Fibroblast of gingiva (primary cell): ENCODE measurements at places on chromosomes 6 and 20.

- DNase-seq: peak; percentile 39
Measured at GRCh38 chr6:5085648-5086293, 630 bp downstream of the PPP1R3G start.

GRCh38 chr6:111642463-111643158, 36.9 kb upstream of the TRAF3IP2 start:
- peak; percentile 71 for DNase-seq

- DNase-seq: no peak
Measured at GRCh38 chr6:94041945-94042709, 622.8 kb upstream of the EPHA7 start.

- DNase-seq: peak; percentile 24
Measured at GRCh38 chr6:93792746-93793145, 373.4 kb upstream of the EPHA7 start.

GRCh38 chr6:76230711-76231110, 158.2 kb upstream of the IMPG1 start:
- DNase-seq: no peak

- peak; percentile 42 for DNase-seq
Measured at GRCh38 chr6:150403458-150404246, 34.8 kb downstream of the IYD start.

- DNase-seq: no peak
Measured at GRCh38 chr6:18978337-18979128, 591.4 kb downstream of the RNF144B start.

GRCh38 chr6:95204178-95204577, 373.2 kb upstream of the MANEA start:
- DNase-seq: no peak

GRCh38 chr20:51535674-51536073, 6.8 kb downstream of the NFATC2 start:
- DNase-seq: no peak

GRCh38 chr6:32415521-32416019, 8.6 kb upstream of the BTNL2 start:
- peak; percentile 52 for DNase-seq

DNA sequence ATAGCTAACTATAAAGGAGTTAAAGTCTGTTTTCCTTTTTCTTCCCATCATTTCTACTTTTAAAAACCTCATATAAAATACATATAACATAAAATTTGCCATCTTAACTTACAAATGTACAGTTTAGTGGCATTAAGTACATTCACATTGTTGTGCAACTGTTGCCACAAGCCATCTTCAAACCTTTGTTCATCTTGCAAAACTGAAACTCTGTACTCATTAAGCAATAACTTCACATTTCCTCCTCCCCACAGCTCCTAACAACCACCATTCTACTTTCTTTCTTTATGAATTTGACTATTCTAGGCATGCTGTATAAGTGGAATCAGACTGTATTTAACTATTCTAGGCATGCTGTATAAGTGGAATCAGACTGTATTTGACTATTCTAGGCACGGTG, 4.5 kb downstream of the CCDC170 start:
- DNase-seq: peak; percentile 55

DNA sequence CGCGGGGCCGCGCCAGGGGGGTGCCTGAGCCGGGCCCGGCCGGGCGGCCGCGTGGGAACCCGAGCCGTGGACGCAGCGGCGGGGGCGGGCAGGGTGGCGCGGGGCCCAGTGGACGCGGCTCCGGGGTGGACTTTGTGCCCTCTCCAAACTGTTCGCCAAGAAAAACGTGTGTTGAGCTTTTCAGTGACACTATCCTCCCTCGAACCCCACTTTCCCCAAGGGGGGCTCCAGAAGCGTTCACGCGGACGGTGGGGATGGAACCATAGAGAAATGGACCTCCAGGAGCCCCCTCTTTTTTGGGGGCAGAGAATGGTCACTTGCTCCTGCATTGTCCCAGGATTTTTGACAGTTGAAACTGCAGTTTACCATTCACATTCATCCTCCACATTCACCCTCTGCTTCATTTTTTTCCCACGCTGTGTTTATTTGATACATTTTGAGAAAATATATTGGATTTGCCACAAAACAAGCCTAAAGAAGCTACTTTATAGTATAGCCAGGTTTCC, 2.9 kb upstream of the HIVEP1 start:
- DNase-seq: no peak

DNA sequence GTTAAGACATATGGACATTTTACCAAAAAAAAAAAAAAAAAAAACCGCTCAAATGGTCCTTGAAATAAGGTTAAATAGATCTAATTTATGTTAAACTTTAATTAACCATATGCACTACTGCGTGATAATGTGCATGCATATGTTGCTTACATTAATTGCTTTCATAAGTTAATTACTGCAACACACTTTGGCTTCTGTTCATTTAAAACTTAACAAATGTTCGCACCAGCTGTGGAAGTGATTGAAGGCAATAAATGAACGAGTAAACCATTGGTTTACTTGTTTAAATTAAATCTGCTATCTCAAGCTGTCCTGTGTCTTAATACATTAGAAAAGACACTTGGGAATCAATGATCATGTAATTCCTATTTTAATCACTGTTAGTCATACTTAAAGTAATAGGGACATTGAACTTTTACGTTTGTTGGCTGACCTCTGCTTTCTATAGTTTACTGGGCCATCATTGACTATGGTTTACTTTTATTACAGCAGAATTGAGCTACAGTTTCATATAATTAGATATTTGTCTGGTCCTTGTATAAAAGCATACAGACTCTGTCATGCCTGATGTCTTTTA, 294.7 kb downstream of the KHDC1L start:
- DNase-seq: no peak

- no peak for DNase-seq
Measured at GRCh38 chr20:51610761-51611624, 68.5 kb upstream of the NFATC2 start.

GRCh38 chr20:59939052-59939878, 840 bp downstream of the PPP1R3D start:
- no peak for DNase-seq

- no peak for DNase-seq
Measured at GRCh38 chr6:42424906-42425474, 26.7 kb downstream of the TRERF1 start.

DNA sequence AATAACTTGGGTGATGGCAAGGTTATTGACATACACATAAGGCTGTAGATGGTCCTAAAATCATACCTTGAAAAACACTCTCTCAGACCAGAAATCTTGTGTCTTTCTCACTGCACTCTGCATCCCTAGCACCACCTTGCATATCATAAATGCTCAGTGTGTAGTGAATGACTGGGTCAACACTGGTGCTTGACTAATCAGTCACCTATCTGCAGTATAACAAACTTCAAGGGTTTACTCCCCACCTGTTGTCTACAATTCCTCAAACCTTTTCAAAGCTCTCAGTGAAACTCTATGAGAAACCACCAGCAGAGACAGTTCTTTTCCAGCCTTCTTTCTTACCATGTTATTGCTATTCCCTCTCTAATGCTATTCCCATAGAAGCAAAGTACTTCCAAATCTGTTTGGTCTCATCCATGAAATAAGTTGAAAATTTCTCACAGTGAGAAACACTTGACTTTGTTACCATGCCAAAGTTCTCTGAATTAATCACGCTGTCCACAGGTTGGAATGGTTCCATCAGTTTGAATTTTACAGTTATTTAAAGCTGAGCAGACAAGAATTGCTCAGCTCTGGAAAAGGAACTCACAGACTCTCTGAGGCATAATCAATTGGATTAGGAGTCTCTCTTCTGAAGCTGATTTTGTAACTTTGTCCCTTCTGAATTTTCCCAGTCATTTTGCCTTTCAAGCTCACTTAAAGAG, 104.8 kb upstream of the EYA4 start:
- DNase-seq: no peak

- no peak for DNase-seq
Measured at GRCh38 chr6:74705451-74705850, 500.4 kb downstream of the COL12A1 start.

- DNase-seq: no peak
Measured at GRCh38 chr20:41170386-41171105, 33.2 kb downstream of the PLCG1 start.

- no peak for DNase-seq
Measured at GRCh38 chr20:23118766-23119165, 32.6 kb upstream of the CD93 start.

DNA sequence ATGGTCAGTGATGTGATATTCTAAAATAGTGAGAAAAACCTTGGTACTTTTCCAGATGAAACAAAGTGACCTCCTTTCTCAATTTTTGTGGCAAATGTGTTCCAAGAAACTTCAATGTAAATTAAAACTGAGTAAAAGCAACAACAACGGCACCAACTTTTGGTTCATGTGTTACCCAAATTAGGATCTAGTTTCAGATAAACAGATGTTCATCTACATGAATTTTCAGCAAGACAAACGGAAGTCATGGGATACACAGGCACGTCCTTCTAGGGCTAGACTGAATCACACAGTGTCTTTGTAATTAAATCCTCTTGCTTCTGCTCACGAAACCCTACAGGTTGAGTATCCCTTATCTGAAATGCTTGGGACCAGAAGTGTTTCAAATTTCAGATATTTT, 915.2 kb downstream of the TFAP2A start:
- DNase-seq: peak; percentile 86

DNA sequence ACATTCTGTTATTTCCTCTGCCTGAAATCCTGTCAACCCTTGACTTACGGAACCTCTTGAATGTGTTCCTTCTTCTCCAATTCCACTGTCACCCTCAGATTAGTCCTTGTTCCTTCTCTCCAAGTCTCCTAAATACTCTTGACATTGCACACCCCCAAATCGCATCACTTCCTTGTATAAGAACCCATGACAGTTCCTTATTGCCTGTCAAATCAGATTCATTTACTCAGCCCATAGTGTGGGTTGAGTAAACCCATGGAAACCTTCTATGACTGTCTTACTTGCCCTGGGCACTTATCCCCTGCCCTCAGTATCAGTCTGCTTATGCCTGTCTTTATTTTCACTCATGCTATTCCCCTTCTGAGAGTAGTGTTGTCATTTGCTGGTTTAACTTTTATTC, 40.5 kb downstream of the ARMC2 start:
- DNase-seq: no peak

- no peak for DNase-seq
Measured at GRCh38 chr6:135147637-135148592, 33.2 kb upstream of the MYB start.

- DNase-seq: peak; percentile 95
Measured at GRCh38 chr6:134908906-134909516, 40.9 kb downstream of the ALDH8A1 start.

DNA sequence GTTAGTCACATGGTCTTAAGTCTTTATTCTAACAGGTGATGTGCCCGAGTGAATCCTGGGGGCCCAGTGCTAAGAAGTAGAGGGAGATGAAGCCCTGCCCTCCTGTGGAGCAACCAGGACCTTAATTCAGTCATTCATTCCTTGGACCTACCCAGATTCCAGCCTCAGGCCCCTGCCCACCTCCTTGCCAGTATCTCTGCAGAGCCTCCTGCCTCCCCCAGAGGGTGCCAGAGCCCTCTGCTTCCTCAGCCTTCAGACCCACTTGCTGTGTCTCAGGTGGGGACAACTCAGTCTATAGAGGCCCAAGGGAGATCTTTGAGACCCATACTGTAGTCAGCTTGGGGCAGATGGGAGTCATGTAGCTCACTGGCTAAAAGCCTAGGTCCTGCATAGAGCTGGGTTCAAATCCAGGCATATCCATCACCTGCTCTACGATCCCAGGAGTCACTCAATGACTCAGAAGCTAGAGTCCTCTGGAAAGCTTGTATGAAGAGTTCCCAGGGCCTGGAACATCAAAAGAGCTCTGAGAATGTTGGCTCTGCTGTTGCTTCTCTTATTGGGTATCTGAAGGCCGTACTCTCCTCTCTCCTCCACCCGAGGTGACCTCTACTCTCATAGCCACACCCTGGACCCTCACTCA, 3.9 kb upstream of the SIGLEC1 start:
- peak; percentile 24 for DNase-seq
